ENCODE measurements at places on chromosomes 12 and 14.
A peak's percentile ranks its signal among the peaks of the same experiment; 100 is the strongest.

GRCh38 chr12:3602488-3602887 is 111.5 kb downstream of the PRMT8 start:
- no peak for DNase-seq

- no peak for DNase-seq
Observed at GRCh38 chr12:72602581-72602980, 330.4 kb downstream of the TRHDE start.

GRCh38 chr14:55979096-55979495 is 139.1 kb upstream of the PELI2 start:
- DNase-seq, result no peak

DNA sequence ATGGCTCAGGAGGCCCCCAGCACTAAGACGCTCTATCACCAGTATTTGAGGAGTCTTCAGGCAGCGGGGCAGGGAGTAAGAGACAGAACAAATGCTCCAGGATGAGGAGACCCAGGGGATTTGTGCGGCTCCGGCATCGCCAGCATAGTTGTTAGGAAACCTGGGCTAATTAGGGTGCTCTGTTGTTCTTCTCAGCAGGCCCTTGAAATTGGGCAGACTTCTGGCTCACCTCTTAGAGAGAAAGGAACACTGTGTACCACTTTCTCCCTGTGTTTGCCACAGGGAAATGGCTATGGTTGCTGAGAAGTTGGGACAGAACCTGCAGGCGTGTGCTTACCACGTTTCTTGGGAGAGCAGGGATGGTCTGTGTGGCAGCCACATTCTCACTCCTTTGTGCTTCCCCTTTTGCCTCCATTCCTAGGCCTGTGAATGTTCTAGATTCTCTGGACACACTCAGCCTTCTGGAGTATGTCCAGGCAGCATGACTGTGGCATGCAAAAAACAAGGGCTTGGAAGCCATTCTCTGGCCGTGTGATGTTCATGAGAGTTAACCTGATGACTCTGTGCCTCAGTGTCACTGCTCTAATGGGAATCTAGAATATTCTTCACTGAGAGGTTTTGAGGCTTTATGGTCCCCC is 109.0 kb downstream of the CHST11 start:
- DNase-seq, result no peak

GRCh38 chr14:56491299-56492285 is 88.0 kb upstream of the TMEM260 start:
- DNase-seq, result peak; percentile 27

GRCh38 chr12:608921-609320 is 54.3 kb downstream of the NINJ2 start:
- no peak for DNase-seq

Measured in HL-60 (cell line).